Epithelial cell of esophagus (primary cell): ENCODE measurements at places on chromosomes 2 and 18.

- peak; percentile 83 for DNase-seq
Observed at GRCh38 chr2:223601932-223602666, at the start of gene SCG2. Gene SCG2 (minus strand): TSS chr2:223602361. CDS start chr2:223599282, 3,079 bp downstream.

GRCh38 chr2:107334306-107334705 lies 448.3 kb upstream of the ST6GAL2 start:
- DNase-seq, result no peak

- no peak for DNase-seq
Observed at GRCh38 chr2:206846981-206847834, 81.8 kb downstream of the FASTKD2 start.

- peak; percentile 84 for DNase-seq
Observed at GRCh38 chr18:51150113-51150700, 47.3 kb downstream of the MEX3C start.

DNA sequence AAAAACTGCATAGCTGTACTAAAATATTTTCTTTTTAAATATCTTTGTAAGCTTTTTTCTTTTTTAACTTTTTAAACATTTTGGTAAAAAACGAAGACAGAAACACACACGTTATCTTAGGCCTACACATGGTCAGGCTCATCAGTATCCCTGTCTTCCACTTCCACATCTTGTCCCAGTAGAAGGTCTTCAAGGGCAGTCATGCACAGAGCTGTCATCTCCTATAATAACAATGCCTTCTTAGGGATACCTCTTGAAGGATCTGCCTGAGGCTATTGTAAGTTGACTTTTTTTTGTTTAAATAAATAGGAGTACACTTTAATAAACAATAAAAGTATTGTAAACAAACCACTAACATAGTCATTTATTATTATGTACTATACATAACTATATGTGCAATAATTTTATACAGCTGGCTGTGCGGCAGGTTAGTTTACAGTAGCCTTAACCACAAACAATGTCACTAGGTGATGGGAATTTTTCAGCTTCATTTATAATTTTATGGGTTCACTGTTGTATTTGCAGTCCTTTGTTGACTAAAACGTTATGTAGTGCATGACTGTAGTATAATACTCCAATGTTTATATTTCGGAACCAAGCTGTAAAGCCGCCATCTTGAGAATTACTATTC lies 124.4 kb downstream of the MAP4K4 start:
- no peak for DNase-seq

DNA sequence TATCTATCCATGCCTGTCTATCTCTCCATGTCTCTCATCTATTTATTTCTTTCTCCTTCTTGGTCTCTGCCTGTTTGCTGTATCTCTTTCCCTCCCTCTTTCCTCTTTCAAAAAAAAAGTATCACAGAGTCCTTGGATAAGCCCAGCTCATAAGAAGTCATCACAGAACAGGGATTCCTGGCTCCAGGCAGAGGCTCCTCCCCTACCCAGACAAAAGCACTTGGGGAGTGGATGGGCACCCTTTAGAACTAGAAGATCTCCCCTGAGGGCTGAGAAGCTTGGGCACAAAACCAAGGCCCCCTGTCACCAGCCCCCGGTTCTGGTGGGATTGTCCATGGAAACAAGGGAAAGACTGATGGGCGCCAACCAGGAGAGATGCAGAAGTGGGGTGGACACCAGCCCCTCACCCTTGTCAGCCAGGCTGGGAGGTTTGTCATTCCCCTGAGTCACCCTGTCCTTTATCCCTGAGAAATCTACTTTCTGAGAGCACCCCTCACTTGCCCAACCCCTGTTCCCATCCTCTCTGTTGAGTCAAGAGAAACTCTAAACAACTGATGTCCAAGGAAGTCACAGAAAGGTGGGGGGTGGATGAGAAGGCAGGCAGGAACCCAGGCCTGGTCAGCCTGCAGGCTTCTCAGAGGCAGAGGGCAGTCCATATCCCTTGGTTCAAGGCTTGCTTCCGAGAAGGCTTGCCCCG lies 127.1 kb downstream of the TNS1 start:
- no peak for DNase-seq

GRCh38 chr2:121283670-121284462 lies 1.1 kb downstream of the TFCP2L1 start:
- peak; percentile 47 for DNase-seq

DNA sequence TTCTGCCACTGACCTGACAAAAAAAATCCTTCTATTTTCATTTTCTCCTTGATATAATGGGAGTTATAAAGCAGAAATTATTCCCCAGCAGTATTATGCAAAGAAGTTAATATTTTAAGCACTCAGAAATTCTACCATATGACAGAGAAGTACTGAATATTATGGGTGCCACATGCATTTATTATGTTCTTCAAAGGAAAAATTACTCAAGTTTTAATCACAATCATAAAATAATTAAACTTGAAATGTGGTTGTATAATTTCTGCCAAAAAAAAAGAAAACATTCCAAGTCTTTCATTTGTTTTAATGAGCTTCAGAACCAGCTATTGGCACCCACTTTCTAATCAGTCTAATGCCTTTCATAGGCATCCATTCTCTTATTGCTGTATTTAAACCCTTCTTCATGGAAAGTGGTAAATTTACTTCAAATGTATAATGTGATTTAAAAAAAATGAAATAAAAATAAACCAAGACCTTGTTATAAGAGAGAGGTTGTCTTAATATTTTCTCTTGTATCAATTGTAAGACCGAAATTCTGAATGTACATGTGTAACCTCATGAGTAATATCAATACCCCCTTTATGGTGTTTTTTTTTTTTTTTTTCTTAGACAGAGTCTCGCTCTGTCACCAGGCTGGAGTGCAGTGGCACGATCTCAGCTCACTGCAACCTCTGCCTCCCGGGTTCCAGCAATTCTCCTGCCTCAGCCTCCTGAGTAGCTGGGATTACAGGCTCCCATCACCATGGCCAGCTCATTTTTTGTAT lies 302.3 kb downstream of the IRS1 start:
- no peak for DNase-seq

DNA sequence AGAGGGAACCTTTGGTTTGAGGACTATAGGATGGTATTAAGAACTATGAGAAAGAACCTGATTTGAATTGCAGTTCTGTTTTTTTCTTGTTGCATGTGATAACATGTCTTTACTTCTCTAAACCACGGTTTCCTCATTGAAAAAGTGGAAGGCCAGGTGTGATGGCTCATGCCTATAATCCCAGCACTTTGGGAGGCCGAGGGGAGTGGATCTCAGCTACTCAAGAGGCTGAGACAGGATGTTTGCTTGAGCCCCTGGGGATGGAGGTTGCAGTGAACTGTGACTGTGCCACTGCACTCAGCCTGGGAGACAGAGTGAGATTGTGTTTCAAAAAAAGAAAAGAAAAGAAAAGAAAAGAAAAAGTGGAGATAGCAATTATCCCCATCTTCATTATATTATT lies 32.3 kb downstream of the SCN9A start:
- DNase-seq, result peak; percentile 84

DNA sequence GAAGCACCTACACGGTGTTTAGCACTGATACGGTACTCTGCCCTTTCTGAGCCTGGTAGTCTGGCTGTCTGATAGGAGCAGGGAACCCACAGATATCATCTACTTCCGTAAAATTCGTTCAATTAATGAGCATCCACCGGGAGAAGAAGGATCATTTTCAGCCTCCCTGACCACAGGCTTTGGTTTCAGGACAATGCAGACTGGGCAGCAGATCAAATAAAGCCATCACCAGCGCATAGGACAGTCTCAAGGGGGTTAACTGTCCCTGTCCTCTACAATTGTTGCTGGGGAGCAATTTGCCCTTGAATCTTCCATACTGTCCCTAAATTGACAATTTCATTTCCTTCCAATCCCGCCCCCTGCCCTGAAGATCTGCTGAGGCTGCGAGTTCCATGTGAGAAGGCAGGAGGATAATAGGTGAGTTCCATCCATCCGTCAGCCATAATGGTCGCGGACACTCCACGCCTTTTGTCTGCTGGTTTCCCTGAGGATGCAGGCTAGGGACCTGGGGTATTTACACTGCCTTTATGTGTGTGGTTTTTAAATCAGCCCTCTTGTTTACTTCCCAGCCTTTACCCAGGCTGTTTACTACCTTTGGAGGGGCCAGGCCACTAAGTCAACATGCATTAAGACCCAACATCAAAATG lies 110.0 kb downstream of the MYCN start:
- no peak for DNase-seq

DNA sequence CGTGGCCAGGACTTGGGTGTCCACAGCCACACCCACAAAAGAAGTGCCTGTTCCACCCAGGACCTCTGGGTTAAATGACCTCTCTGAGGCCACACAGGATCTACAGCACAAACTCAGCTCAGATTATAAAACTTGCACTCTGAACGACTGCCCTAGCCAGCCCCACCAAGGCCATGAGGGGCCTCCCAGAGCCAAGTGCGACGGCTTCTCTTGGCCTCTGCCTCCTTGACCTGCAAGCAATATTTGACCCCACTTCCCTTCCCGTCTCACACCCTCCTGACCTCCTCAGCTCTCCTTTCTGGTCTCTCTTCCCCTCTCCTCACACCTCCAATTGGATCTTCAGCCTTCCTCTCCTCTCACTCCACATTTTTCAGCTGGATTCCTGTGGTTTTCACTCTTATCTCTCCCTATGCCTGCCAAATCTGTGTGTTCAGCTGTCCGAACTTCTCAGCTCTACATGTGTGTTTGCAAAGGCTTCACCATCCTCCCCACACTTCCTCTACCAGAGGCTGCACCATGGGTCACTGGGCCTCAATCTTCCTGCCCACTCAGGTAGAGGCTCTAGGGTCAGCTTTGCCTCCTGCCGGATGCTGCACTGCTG lies 25.3 kb upstream of the STEAP3 start:
- no peak for DNase-seq

DNA sequence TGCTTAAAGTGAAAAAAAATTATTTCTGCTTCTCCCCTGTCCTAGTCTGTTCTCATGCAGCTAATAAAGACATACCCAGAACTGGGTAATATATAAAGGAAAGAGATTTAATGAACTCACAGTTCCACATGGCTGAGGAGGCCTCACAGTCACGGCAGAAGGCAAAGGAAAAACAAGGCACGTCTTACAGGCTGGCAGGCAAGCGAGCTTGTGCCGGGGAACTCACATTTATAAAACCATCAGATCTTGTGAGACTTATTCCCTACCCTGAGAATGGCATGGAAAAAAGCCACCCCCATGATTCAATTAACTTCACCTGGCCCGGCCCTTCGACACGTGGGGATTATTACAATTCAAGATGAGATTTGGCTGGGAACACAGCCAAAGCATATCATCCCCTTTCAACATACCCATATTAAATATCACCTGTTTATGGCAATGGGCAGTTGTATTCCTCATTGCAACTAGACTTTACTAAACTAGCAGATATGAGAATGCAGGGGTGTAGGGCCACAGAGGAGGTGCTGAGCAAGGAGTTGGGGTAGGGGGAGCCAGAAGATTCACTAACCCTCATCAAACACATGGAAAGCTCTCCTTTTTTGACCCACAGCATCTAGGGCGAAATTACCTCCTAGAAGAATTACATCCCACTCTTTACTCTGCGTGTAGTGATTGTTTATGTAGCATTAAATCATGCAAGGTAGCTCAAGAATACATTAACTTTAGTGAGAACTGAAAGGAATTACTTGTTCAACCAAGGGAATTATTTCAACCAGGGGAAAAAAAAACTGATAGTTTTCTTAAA lies 183.3 kb upstream of the DOK6 start:
- no peak for DNase-seq

GRCh38 chr18:34862561-34862960 lies 152.5 kb downstream of the DTNA start:
- DNase-seq, result no peak

DNA sequence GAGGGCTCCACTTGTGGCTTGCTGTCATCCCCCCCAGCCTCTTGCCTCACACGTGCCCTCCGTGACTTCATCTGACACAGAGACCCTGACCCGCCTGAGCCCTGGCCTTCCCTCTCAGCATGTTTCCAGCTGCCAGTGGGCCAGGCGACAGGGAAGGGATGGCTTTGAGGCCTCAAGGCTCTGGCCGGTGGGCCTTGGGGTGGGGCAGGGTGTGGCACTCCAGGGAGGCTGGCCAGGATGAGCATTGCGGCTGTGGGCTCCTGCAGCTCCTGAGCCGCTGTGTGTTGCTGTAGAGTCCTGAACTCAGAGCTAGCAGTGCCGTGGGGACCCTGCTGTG lies 85.0 kb downstream of the TFCP2L1 start:
- no peak for DNase-seq
